GM23338 (cell line): ENCODE measurements at places on chromosomes 2 and 18. TPM values are rescaled to one million over a fixed set of nuclear protein-coding genes. Genes with fewer than 3 reads are reported as not detected.

- no peaks in the 10 kb centered on the region for H3K4me1 ChIP-seq
- no peak overlapping the region for H3K4me3 ChIP-seq
- no peaks in the 10 kb centered on the region for H3K36me3 ChIP-seq
These were observed 233.7 kb upstream of the CWC22 start for GRCh38 chr2:180240774-180241173.

- no peaks in the 10 kb centered on the region for H3K4me1 ChIP-seq
- H3K27me3 ChIP-seq = no peaks in the 10 kb centered on the region
- no peak for DNase-seq
- no peak overlapping the region for H3K4me3 ChIP-seq
These were observed 162.2 kb downstream of the ALPK2 start for GRCh38 chr18:58466636-58467205.

DNA sequence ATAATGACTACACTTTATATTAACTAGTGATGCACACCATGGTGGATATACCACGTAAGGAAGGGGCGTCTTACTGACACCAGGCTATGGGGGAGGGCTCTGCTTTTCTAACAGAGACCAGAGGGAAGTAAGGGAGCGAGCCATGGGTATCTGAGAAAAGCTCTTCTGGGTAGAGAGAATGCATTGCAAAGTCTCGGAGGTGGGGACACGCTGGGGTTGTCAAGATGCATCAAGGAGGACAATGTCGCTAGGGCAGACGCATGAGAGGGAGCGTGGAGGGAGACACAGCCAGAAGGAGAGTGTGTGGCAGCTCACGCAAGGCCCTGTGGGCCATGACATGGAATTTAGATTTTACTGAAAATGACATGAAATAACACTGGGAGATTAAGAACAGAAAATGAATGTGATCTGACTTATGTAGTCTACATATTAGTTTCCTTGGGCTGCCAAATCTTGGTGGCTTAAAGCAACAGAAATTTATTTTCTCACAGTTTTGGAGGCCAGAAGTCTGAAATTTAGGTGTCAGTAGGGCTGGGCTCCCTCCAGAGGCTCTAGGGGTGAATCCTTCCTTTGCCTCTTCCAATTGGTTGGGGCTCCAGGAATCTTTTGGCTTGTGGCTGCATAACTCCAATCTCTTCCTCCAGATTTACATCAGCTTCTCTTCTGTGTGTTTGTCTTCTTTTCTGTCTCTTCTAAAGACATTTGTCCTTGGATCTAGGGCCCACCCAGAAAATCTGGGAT, 352.2 kb downstream of the CYRIA start:
- no peak overlapping the region for H3K27ac ChIP-seq
- DNase-seq = no peak
- no peaks in the 10 kb centered on the region for H3K36me3 ChIP-seq
- H3K4me1 ChIP-seq = no peaks in the 10 kb centered on the region

- H3K4me3 ChIP-seq = no peak overlapping the region
- no peak overlapping the region for H3K27ac ChIP-seq
- no peaks in the 10 kb centered on the region for H3K27me3 ChIP-seq
- DNase-seq = no peak
- H3K4me1 ChIP-seq = no peaks in the 10 kb centered on the region
These were observed 53.6 kb upstream of the ITGA6 start for GRCh38 chr2:172373766-172374165.

- no peaks in the 10 kb centered on the region for H3K27me3 ChIP-seq
- H3K36me3 ChIP-seq = no peaks in the 10 kb centered on the region
- no peak overlapping the region for H3K4me3 ChIP-seq
- no peak for DNase-seq
These were observed 8.2 kb downstream of the ROCK2 start for GRCh38 chr2:11336189-11336588.

GRCh38 chr2:120225549-120226065, 2.4 kb upstream of the TMEM185B start:
- peaks cover 29% of the 10 kb centered on the region for H3K27me3 ChIP-seq
- DNase-seq = no peak
- no peaks in the 10 kb centered on the region; the same call in 1 of the 2 replicates for H3K36me3 ChIP-seq
- no peaks in the 10 kb centered on the region; the same call in 1 of the 2 replicates for H3K4me1 ChIP-seq
- no peak overlapping the region for H3K27ac ChIP-seq

GRCh38 chr2:62768615-62769014, 63.1 kb downstream of the EHBP1 start:
- no peaks in the 10 kb centered on the region for H3K4me1 ChIP-seq
- no peak for DNase-seq
- H3K4me3 ChIP-seq = no peak overlapping the region
- H3K27me3 ChIP-seq = no peaks in the 10 kb centered on the region
- H3K36me3 ChIP-seq = no peaks in the 10 kb centered on the region
- no peak overlapping the region for H3K27ac ChIP-seq

- no peak overlapping the region for H3K27ac ChIP-seq
- DNase-seq = no peak
- no peak overlapping the region for H3K4me3 ChIP-seq
- no peaks in the 10 kb centered on the region for H3K36me3 ChIP-seq
These were observed 19.9 kb downstream of the ABCG5 start for GRCh38 chr2:43818761-43819160.

DNA sequence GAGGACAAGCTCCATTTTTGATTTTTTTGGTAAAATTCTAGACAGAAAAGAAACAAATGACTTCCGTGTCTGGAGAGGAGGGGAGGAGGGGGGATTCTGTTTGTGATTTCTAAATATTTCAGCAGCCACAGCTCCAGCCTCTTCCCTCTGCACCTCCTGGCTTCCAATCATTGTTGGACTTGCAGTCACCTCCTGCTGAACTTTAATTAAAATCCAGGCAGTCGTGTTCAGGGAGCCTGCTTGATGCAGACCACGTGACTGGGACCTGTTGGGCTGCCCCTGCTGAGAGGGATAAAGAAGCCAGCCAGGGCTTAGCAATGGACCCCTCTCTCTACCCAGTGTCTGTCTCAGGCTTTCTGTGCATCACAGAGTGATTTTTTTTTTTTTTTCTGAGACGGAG, 115.1 kb downstream of the SH3BP4 start:
- peaks cover 21% of the 10 kb centered on the region; the same call in 1 of the 2 replicates for H3K4me1 ChIP-seq
- no peak overlapping the region for H3K27ac ChIP-seq
- no peak for DNase-seq
- H3K36me3 ChIP-seq = no peaks in the 10 kb centered on the region
- no peaks in the 10 kb centered on the region for H3K27me3 ChIP-seq
- H3K4me3 ChIP-seq = no peak overlapping the region

GRCh38 chr2:26043862-26044696, 10.2 kb downstream of the RAB10 start:
- no peaks in the 10 kb centered on the region for H3K36me3 ChIP-seq
- H3K4me3 ChIP-seq = peak overlapping the region; percentile 21; the same call in 1 of the 2 replicates
- peak; percentile 52 for DNase-seq

DNA sequence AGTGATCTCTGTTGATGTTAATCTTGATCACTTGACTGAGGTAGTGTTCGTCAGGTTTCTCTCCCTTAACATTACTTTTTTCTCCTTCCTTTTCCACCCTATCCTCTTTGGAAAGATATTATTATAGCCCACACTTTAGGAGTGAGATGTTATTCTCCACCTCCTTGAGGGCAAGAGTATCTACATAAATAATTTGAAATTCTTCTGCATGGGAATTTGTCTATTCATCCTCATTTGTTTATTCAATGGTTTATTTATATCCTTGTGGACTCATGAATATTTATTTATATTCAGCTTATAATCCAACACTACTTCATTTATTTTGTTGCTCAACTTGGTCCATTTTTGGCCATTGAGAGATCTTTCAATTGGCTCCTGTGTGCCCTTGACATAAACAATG, 750.4 kb downstream of the EPHA4 start:
- H3K27me3 ChIP-seq = no peaks in the 10 kb centered on the region
- no peaks in the 10 kb centered on the region for H3K36me3 ChIP-seq
- H3K4me1 ChIP-seq = no peaks in the 10 kb centered on the region
- no peak for DNase-seq
- H3K27ac ChIP-seq = no peak overlapping the region
- no peak overlapping the region for H3K4me3 ChIP-seq

DNA sequence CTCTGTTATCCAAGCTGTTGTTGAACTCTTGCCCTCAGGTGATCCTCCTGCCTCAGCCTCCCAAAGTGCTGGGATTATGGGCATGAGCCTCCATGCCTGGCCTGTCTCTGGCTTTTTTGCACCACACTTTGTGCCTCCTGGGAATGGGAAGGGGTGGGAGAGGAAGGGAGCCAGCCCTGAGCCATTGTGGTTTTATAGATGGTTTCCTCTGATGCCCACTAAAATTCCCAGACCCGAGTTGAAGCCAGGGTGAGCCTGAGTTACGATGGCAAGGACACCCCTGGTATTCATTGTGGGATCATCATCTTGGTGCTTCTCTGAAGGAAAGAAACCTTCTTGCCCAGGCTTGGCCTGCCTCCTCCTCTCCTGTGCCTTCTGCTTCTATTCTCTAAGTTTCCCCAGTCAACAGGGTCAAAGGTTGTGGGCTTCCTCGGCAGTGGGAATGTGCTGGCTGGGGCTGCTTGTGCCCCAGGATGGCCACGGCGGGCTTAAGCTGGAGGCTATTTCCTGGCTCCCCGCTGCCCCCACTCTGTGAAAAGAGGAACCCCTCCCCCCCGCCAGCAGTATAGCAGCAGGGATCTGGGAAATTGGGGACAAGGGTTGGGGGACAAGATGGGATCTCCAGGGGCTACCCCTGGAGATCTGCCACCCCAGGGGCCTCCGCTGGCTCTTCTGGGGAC, 106.2 kb downstream of the STPG4 start:
- no peak overlapping the region for H3K27ac ChIP-seq
- no peaks in the 10 kb centered on the region for H3K27me3 ChIP-seq
- H3K4me1 ChIP-seq = no peaks in the 10 kb centered on the region
- peak; percentile 57 for DNase-seq
- no peaks in the 10 kb centered on the region for H3K36me3 ChIP-seq

DNA sequence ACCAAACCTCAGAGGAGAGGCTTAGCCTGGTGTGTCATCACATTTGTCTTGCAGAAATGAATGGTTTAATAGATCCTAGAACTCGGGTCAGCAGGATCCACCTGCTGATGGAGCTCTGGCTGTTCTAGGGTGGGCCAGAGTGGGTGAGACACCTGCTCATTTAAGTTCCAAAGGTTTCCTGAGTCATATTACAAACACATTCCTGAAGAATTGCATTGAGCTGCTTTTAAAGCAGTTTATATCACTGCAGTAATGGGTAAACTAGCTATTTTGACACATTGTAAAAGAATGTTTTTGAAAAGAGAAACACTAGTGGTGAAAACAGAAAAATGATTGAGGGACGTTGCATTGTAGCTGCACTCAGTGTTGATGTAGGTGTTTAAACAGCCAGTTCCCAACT, 175.3 kb upstream of the TCF4 start:
- no peak for DNase-seq
- no peaks in the 10 kb centered on the region for H3K4me1 ChIP-seq
- H3K36me3 ChIP-seq = no peaks in the 10 kb centered on the region

DNA sequence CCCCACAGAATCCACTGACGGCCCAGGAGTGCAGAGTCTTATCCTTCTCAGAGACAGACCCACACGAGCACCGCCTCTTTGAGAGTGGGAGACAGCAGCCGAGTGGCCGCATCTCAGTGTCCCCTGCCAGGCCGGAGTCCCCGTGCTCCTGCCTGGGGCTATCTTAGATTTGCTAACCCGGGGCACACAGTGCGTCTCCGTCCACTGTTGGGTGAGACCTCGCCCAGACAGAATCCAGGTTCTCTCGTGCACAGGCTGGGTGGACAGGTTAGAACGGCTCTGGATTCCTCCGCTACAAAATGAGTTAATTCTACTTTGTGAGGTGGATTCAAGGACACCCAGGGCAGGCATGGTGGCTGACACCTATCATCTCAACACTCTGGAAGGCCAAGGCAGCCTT, 88.3 kb downstream of the ZNF516 start:
- H3K36me3 ChIP-seq = no peaks in the 10 kb centered on the region
- H3K27ac ChIP-seq = no peak overlapping the region
- no peak overlapping the region for H3K4me3 ChIP-seq
- no peaks in the 10 kb centered on the region for H3K27me3 ChIP-seq
- no peak for DNase-seq

GRCh38 chr18:10850840-10851239, 298.5 kb downstream of the PIEZO2 start:
- peaks cover 22% of the 10 kb centered on the region for H3K4me1 ChIP-seq
- no peaks in the 10 kb centered on the region for H3K36me3 ChIP-seq
- no peaks in the 10 kb centered on the region for H3K27me3 ChIP-seq
- H3K4me3 ChIP-seq = no peak overlapping the region
- H3K27ac ChIP-seq = no peak overlapping the region

DNA sequence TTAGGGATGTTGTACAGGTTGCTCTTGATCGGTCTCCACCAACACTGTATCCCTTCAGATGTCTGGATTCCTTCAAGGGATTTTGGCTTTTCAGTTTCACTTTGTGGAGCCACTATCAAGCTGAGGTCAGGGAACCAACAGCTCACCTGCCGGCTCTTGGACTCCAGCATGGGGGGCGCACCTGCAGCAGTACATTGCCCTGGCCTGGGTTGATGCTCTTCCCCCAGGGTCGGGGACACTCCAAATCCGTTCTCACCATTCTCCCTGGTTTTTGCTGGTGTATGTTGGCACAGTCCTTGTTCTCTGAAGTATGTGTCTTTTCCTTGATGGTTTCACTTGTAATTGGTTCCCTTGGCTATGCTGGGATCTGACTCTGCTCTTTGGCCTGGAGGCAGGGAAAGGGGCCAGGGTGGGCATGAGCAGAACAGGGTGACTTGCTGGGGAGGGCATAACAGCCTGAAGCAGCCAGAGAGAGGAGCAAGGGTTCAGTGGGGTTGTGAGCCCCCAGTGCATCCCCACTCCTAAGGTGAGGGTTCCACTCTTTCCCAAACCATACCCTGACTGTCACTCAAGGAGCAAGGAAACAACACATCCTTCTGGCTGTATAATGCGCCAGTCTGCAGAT, 5.1 kb downstream of the ARHGEF4 start:
- DNase-seq = no peak
- H3K36me3 ChIP-seq = no peaks in the 10 kb centered on the region
- no peak overlapping the region for H3K27ac ChIP-seq
- no peaks in the 10 kb centered on the region for H3K4me1 ChIP-seq
- no peak overlapping the region for H3K4me3 ChIP-seq
- peaks cover 16% of the 10 kb centered on the region for H3K27me3 ChIP-seq

DNA sequence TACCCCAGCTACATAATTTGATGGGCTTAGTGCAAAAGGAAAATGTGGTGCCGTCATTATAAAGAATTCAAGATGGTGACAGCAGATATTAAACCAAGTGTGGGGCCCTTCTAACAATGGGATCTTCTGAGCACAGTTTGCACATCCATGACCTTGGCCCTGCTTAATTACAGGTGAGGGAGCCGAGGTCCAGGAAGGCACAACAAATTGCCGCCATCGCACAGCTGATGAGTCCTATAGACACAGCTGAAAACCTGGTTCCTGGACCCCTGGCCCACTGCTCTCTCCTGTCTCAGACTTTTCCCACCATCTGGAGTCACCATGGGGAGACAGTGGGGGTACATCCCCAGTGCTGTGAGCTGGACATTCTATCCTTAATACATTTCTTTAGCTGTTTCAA, 95.8 kb upstream of the MAP4K3 start:
- no peak overlapping the region for H3K27ac ChIP-seq
- H3K36me3 ChIP-seq = no peaks in the 10 kb centered on the region
- no peak for DNase-seq
- H3K4me3 ChIP-seq = no peak overlapping the region
- no peaks in the 10 kb centered on the region for H3K27me3 ChIP-seq

Gene CDCA7
- polyA plus RNA-seq = 52.7 and 63.7 TPM in 2 replicates

Gene PJVK
- polyA plus RNA-seq = 1.5 and 1.6 TPM in 2 replicates

Gene B4GALT6
- polyA plus RNA-seq = 14.8 and 15.9 TPM in 2 replicates

Gene BOLL
- 1.1 and 2.0 TPM in 2 replicates for polyA plus RNA-seq
